ENCODE measurements at places on chromosomes 3 and 15.
A peak's percentile ranks its signal among the peaks of the same experiment; 100 is the strongest.

DNA sequence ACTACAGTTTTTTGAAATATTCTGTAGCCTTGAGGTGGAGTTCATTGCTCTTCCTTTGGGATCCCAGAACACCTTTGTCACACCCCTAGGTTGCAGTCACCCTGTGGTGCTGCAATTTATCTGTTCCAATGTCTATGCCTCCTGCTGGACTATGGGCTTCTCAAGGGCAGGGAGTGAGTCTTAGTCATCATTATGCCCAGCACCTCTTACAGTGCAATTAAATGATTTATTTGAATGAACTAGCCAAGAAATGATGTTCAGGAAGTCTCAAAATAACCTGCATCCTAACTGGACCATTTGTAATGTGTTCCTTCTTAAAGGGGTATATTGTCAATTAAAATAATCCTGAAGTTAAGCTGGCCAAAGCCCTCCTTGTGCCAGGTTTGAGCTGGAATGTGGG is 28.5 kb downstream of the SHC4 start:
- DNase-seq: no peak

- no peak for DNase-seq
These were observed 35.2 kb downstream of the CMSS1 start for GRCh38 chr3:99852851-99853250.

- DNase-seq: no peak
These were observed 38.0 kb downstream of the BBS4 start for GRCh38 chr15:72724028-72724427.

DNA sequence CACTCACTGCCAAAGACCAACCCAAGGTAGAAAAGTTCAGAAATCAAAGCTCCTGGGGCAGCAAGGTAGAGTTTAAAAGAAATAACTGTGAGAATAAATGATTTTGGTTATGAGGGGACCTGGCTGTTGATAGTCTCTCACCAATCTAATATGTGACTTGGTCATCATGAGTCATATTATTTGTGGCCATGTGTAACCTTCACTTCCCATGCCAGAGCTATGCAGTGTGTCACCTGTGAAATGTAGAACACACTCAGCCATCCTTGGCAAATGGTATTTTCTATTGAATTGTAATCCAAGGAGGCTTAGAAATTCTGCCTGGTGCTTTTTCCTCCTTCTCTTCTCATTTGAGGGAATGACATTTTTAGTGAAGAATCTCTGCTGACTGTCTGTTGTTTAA is 184.2 kb upstream of the STAC start:
- no peak for DNase-seq

DNA sequence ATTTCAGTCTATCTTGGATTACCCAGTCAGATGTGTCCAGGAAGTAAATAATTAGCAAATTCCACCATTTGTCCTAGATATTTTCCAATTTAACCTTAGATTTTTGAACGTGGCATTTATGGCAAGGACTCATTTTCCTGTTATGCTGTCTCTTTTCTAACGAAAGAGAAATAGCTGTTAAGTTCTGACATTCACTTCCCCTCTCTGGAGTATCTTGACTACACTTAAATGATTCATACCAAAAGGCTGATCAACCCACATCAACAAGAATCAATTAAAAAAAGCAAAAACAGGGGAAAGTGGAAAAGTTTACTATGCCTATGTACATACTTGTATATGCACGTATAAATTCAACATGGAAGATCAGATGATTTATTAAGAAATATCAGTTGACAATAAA is 149.9 kb downstream of the FRMD5 start:
- DNase-seq: no peak

DNA sequence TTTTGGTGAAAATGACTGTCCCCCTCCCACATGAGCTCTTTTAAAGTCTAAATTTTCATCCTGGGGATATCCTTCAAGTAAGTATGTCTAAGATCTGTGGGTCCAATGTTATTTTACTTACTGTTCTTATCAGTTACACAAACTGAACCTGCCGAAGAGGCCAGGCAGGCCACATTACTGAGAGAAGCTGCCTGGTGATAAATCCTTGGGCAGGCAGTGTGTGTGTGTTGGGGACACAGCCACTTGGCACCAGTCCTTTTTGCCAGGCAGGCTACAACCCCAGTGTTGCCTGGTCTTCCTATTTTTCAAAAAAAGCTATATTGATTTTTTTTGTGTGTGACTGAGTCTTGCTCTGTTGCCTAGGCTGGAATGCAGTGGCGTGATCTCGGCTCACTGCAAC is 50.6 kb upstream of the RASA2 start:
- DNase-seq: no peak

DNA sequence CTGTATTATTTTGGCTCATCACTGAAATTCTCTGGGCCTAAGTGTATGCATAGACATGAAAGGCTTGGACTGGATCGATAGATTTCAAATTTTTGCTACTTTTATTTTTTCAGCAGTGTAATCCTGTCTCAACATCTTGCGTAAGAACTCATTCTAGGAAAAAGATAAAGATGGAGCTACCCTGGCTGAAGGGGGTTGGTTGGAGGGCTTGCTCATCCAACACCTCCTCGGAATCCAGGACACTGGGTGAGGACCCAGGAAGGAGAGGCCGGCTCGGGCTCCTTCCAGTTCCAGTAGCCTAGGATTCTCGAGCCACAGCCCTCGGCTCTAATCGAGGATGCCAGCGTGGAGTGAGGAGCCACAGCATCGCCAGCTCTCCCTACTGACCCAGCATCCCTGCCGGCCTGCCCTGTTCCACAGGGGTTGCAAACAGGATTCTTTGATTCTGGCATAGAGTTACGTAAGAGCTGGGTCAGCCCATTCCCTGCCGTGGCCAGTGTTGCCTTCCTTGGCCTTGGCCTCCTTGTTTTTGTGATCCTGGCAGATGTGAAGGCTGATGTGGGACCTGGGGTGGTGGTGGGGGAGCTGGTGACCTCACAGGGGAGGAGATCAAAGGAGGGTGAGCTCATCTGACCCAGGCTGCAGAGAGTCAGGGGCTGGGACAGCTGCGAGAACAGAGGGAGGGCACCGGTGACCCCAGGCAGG is 149.5 kb downstream of the ALDH1A2 start:
- DNase-seq: no peak

GRCh38 chr3:52856666-52857065 is 21.8 kb upstream of the MUSTN1 start:
- DNase-seq: no peak

GRCh38 chr3:193910886-193911738 is 224.8 kb upstream of the HES1 start:
- DNase-seq: peak; percentile 59

- no peak for DNase-seq
These were observed 48.6 kb downstream of the KLF15 start for GRCh38 chr3:126308394-126309125.

DNA sequence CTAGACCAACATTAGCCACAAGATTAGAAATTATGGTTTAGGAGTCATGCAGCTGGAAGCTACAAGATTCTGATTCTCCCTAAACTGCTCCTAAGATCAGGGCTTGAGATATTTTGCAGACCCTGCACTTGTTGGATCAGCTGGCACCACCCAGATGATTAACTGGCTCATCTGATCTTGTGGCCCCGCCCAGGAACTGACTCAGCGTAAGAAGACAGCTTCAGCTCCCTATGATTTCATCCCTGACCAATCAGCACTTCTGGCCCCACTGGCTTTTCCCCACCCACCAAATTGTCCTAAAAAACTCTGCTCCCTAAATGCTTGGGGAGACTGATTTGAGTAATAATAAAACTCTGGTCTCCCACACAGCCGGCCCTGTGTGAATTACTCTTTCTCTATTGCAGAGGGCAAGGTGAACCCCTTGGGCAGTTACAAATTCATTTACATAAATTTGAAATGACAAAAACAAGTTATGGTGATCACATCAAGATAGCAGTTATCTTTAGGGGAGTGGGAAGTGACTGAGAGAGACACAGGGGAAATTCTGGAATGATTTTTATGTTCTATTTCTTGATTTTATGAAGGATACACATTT is 76.5 kb downstream of the CD200R1L start:
- peak; percentile 93 for DNase-seq

DNA sequence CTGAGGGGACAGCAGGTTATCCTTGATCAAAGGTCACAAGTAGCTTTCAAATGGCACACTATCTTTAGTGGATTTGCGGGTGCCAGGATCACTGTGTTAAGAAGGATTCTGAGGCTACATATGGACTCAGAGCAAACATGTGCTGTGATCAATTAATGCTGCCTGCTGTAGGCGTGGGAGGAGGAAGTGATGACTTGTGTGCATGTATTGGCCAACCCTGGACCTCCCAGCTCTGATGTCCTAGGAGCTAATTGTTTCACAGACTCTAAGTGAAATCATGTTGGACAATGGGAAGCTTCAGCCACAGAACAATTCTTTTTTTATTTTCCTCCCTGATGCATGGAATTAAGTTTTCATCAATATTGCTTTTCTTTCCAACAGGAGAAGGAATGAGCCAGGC is 24.4 kb downstream of the FAH start:
- DNase-seq: peak; percentile 93

DNA sequence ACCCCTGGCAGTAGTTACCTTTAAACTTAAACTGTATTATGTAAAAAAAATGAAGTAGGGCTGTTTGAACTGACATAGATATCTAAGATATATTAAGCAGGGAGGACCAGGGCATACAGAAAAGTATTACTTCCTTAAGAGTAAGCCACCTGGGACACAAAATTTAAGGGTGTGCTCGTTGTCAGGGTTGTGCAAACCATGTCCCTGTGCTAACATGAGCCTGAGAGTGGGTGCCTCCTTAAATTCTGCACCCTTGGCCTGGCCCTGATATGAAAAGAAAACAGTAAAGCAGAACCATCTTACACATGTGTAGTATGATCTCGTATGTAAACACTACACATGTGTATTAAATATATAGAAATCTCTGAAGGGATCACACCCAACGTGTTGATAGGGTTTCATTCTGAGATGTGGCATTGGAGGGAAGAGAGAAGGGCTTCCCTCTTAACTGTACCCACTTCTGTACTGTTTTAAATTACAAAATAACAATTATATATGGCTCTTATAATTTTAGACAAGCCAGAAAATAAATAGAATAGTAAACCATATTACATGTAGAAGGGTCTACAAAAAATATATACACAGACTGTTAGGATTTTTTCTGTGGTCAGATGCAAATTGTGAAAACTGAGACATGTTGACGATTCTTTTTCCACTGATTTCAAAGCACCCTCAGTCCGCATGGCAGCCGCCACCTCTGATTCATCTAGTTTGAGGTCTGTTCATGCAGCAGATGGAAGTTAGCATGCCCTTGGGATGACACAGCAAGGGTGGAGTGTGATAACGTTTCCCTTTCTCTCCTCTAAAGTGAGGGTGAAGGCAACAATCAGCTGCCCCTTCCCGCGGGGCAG is 400.8 kb upstream of the PROK2 start:
- DNase-seq: peak; percentile 36

- no peak for DNase-seq
These were observed 11.8 kb downstream of the VILL start for GRCh38 chr3:38002291-38002876.

GRCh38 chr3:45794177-45794560 is 2.2 kb downstream of the SLC6A20 start:
- no peak for DNase-seq

GRCh38 chr15:94297558-94297957 is 66.2 kb downstream of the MCTP2 start:
- DNase-seq: peak; percentile 48

DNA sequence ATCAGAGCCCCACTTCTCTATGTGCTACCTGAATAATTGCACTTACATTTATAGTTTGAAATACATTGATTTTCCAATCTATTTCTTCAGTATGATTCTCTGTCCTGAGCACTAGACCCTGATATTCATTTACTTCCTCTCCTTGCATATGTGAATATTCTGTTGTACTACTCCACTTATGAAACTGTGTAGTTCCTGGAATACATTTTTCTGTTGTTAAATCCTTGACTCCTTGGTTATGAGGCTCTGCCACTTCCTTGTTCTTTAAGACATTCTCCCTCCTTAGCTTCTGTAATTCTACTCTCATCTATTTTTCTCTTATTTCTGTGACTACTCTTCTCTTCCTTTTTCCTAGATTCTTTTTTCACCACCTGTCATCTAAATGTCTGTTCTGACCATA is 12.9 kb upstream of the MGA start:
- DNase-seq: peak; percentile 79

GRCh38 chr3:150759319-150759718 is 3.6 kb downstream of the SIAH2 start:
- DNase-seq: no peak

- no peak for DNase-seq
These were observed 9.6 kb upstream of the ANP32A start for GRCh38 chr15:68830141-68830785.

- no peak for DNase-seq
These were observed 172.0 kb downstream of the XXYLT1 start for GRCh38 chr3:195098741-195099525.

GRCh38 chr3:160665231-160665630 is 11.7 kb upstream of the ARL14 start:
- DNase-seq: no peak

DNA sequence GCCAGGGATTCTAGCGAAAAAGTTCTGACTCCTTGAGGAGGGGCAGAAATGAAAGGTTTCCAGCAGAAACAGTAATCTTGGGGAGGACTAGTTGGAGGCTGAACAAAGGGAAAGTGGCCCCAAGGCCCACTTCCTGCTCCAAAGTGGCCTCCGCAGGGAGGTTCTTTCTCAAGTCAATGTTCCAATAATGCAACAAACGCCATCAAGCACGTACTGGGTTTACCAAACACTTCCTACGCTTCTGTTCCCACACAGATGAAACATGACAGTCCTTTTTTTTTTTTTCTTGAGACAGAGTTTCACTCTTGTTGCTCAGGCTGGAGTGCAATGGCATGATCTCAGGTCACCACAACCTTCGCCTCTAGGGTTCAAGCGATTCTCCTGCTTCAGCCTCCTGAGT is 9.6 kb upstream of the RCCD1 start:
- peak; percentile 84 for DNase-seq

- DNase-seq: peak; percentile 1
These were observed 122.8 kb downstream of the CACNA1D start for GRCh38 chr3:53616971-53617892.
